Activated T-cell treated with anti-CD3 and anti-CD28 coated beads, Interleukin-2, amount 50 U/mL, for 72 hours (primary cell): ENCODE measurements at places on chromosomes 12 and 14. TPM values are rescaled to one million over a fixed set of nuclear protein-coding genes. Genes with fewer than 3 reads are reported as not detected.

DNA sequence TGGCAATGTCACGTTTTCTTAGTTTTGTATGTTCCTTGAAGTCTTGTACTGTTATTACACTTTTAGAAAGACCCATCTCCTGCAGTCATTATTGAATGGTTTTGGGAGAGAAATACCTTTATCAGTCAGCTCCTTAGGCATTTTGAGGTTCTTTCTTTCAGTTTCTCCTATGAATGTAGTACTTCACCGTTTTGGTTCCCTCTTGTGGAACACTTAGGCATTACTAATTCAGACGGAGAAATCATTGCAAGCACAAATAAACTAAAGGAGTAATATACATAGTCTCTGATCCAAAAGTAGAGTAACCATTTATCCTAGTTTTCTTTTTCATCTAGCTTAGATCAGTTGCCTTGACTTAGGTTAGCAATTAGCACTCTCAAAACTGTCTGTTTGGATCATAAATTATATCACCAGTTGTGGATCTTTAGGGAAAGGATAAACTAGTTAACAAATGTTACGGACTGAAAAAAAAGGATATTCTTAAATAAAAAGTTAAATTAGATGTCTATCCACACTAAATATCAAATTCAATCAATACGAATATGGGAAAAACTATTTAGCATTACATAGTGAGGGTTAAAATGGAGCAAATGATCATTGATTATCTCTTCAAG is 1538.3 kb upstream of the SEL1L start:
- no peak for DNase-seq

DNA sequence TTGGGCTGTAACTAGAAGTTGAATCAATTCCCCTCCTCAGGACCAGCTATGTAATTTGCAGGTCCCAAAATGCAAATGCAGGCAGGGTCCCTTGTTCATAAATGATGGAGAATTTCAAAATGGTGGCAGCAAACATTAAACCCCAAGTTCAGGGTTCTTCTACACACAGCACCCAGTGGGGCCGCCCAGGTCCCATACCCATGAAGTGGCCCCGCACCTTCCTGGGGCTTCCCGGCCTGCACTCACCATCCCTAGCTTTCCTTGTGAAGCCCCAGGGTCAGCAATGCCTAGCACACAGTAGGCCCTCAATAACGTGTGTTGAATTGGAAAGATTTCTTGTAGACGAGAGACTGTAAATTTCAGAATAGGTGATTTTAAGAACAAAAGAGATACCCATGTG is 76.0 kb downstream of the NTF3 start:
- DNase-seq = no peak

DNA sequence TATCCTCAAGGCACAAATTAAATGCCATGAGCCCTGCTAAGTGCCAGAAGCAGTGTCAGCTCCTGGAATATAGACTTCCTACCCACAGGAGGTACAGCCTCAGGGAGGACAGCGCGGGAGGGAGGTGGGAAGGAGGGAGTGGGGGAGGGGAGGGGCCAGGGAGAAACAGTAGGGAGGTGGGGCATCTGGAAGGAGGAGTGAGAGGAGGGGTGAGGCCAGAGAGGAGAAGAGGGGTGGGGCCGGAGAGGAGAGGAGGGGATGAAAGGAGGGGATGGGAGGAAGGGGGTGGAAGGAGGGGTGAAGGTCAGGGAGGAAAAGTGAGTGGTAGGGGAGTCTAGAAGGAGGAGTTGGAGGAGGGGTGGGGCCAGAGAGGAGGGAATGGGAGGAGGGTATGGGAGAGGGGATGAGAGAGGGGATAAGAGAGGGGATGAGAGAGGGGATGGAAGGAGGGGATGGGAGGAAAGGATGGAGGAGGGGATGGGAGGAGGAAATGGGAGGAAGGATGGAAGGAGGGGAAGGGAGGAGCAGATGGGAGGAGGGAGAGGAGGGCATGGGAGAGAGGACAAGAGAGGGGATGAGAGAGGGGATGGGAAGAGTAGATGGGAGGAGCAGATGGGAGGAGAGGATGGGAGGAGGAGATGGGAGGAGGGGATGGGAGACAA is 9.2 kb upstream of the CCDC197 start:
- DNase-seq = no peak

GRCh38 chr12:6074427-6074826 is 50.0 kb downstream of the VWF start:
- DNase-seq = peak; percentile 5

GRCh38 chr14:84566109-84566508 is 963.8 kb upstream of the FLRT2 start:
- no peak for DNase-seq

DNA sequence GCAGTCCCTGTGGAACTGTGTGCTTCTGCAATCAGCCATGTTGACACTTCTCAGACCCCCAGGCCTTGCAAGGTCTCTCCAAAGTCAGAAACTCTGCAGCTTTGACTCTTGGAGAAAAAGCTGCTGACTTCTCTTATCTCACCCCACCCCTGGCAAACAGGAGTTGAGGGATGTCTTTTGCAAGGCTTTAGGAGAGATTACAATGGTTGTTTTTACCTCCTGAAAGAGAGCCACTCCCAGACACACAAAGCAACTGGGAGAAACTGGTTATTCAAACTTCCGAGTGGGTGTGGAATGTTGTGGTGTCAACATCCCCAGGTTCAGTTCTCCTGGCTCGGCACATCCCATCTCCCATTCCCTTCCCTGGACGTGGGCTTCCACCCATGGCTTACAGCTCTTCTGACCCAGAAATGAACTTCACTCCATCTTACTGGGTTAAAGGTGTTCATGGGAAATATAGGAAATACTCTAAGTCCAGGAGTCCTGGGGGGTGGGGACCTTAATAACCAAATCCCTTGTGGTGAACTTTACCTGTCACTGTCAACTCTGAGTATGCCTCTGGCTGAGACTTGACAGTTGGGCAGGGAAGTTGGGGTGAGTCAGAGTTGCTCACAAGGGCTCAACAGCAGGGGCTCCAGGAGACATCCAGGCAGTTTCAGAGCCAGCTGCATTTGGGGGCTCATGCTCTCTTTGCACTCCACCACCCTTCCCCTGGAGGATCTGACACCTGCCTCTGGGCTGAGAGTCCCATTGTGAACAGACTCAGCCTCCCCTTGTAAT is 41.9 kb downstream of the CCDC177 start:
- DNase-seq = no peak

- no peak for DNase-seq
Observed at GRCh38 chr12:25970082-25970481, 11.6 kb downstream of the RASSF8 start.

DNA sequence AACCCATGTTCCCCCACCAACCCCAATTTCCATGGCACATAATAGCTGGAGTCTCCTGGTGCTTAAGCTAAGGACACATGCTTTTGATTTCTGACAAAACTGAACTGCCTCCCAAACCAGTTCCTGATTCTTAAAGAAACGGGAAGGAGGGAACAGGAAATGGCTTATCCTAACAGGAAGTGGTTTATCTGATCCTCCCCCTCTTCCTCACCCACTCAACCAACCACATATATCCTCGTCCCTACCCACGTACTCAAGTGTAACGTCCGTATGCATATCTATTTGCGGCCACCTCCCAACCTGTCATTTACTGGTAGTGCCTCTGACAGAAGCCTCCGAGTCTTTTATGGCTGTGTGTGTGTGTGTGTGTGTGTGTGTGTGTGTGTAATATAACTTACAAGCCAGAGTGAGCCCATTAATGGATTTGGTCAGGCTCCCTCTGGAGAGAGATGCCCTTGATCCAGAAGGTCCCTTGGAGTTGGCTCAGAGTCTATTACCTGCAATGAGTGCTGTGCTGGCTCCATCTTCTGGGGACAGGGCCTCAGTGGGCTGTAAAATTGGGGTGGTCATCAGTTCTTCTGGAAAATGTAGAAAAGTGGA is 7.7 kb downstream of the DAZAP2 start:
- peak; percentile 19 for DNase-seq

DNA sequence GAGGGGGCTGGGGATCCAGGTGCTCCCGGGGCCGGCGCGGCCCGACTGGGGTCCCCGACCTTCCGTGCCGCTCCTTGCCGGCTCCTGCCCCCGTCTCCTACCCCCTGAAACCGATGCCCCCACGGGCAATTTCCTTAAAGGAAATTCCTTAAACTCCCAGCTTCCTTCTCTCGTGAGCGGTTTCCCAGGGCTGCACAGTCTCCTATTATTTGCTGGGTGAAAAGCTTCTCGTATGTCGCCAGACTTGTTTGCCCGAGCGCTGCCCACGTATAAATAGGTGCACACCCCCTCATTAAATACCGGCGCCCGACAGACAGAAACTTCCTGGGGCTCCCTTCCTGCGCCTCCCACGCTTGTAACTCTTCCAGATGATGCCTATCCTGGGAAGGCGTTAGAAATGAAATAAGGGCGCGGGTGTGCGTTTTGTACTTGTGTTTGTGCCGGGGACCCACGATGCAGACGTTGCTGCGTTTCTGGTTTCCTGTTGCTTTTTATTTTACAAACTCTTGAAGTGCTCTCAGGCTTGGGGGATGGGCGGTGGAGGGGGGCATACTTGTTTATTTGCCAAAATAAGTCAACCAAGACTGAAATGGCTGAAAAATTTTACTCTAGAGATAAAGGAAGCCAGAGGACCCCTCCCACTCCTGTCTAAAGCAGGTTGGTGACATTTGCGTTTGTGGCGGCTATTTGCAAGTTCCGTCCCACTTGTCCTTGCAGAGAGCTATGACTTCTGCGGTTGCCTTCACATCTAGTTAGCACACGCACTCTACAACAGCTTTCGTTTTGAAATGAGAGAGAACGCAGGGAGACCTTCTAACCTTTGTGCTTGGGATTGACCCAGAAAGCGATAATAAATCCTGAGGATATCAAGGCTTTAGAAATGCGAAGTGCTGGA is 1.0 kb downstream of the HIP1R start:
- DNase-seq = peak; percentile 63

DNA sequence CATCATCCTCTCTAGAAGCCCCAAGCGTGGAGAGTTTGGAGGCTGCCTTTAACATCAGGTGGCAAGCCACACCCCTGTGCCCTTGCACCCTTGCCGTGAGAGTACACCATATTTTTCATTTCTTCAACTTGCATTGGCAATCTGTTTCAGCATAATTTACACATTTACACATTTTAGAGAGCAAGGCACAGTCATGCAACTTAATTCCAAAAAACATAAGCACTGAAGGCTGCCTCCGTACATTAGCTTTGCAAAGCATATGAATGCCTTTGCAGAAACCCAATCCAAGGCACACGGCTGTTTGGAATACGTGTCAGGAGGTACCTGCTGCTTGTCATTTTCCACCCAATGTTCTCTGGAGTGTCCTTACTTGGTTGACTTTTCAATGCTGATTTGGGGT is 833.1 kb downstream of the VRK1 start:
- DNase-seq = no peak

- DNase-seq = no peak
Observed at GRCh38 chr12:53048033-53048779, 1.7 kb upstream of the TNS2 start.

DNA sequence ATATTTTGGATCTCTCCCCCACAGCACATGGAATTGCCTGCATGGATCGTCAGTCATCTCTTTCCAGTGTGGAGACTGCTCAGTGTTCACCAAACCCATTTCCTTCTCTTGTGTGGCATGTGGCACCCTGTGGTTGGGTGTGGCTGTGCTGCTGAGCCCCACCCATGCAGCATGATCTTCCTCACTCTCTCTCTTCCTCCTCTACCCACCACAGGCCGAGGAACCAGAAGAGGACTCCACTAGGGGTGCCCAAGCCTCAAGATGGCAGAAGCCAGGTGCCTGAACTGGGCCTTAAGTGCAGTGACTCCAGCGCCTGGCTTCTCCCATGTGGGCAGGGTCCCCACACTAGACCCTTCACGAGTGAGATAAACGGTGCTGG is 66.8 kb upstream of the GPR68 start:
- DNase-seq = peak; percentile 38

The SIX4 gene
- 0.19 TPM for total RNA-seq

The BBOF1 gene
- 2.1 TPM for total RNA-seq

The MMP17 gene
- total RNA-seq = not detected

The PXN gene
- total RNA-seq = 89.6 TPM

The RIPK3 gene
- 18.6 TPM for total RNA-seq
